ENCODE measurements at places on chromosomes 13 and 19.

- ATAC-seq, result no peak
Observed at GRCh38 chr13:107977071-107977574, 238.2 kb downstream of the LIG4 start.

GRCh38 chr13:22744688-22745452 lies 435.9 kb upstream of the SGCG start:
- ATAC-seq, result no peak

- no peak for ATAC-seq
Observed at GRCh38 chr13:56909896-56910600, 230.7 kb upstream of the PRR20A start.

DNA sequence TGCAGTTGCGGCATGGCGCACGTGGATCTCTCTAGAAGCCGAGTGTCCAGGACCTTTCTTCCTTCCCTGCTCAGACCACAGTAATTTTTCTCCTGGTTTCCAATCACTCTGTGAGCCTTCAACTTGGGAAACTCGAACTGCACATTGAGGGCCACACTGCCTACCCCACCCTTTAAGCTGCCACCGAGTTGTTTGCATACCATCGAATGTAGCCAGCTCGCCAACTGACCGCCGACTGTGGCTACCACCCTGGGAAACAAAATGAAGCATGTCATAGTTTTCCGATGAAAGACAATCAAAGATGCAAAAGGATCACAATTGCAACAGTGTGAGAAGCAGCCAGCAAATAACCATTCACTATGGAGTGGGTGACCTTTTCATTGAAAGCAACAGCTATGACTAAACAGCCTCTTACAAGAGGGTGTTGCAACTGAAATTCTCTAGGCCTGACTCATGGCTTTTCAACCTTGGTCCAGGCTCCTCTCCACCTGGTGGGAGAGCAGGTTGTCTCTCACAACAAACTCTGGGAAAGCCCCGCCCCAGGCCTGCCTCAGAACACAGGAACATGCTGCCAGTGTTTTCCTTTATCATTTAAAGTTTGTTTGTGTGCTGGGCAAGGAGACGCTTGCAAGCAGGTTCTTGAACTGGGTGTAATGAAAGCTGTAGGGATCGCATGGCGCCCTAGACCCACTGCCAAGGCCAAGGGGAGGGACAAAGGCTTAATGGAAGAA lies 141.7 kb upstream of the SERP2 start:
- ATAC-seq, result peak; percentile 67
